Vagina (tissue), 2 donors: ENCODE measurements at places on chromosomes 7 and 10.

GRCh38 chr7:90597563-90598253 lies 1.6 kb downstream of the CDK14 start:
- H3K36me3 ChIP-seq = no peaks in the 10 kb centered on the region
- no peak overlapping the region for H3K27ac ChIP-seq
- no peak for DNase-seq
- H3K27me3 ChIP-seq = no peaks in the 10 kb centered on the region
- peak overlapping the region; percentile 70 for H3K4me3 ChIP-seq

- H3K4me3 ChIP-seq = no peak overlapping the region
- H3K4me1 ChIP-seq = no peaks in the 10 kb centered on the region
- H3K27ac ChIP-seq = no peak overlapping the region
- H3K27me3 ChIP-seq = no peaks in the 10 kb centered on the region
- no peaks in the 10 kb centered on the region for H3K36me3 ChIP-seq
Measured at GRCh38 chr10:50286996-50287803, 35.9 kb upstream of the ASAH2 start.

GRCh38 chr7:65896279-65896870 lies 23.5 kb downstream of the VKORC1L1 start:
- H3K36me3 ChIP-seq = no peaks in the 10 kb centered on the region
- no peaks in the 10 kb centered on the region for H3K27me3 ChIP-seq
- H3K27ac ChIP-seq = no peak overlapping the region
- no peak overlapping the region for H3K4me3 ChIP-seq
- DNase-seq = no peak

- no peak for DNase-seq
- no peak overlapping the region for H3K4me3 ChIP-seq
- no peak overlapping the region for H3K27ac ChIP-seq
- no peaks in the 10 kb centered on the region for H3K27me3 ChIP-seq
Measured at GRCh38 chr10:8121201-8121890, 66.9 kb downstream of the GATA3 start.

- H3K4me3 ChIP-seq = no peak overlapping the region
- no peaks in the 10 kb centered on the region for H3K36me3 ChIP-seq
- no peaks in the 10 kb centered on the region for H3K4me1 ChIP-seq
- no peak overlapping the region for H3K27ac ChIP-seq
- no peaks in the 10 kb centered on the region for H3K27me3 ChIP-seq
Measured at GRCh38 chr10:58618158-58618676, 105.5 kb downstream of the BICC1 start.

- no peak overlapping the region for H3K27ac ChIP-seq
- no peaks in the 10 kb centered on the region for H3K36me3 ChIP-seq
- no peaks in the 10 kb centered on the region for H3K27me3 ChIP-seq
- no peak overlapping the region for H3K4me3 ChIP-seq
- DNase-seq = no peak
Measured at GRCh38 chr7:125090596-125090995, 161.0 kb upstream of the POT1 start.

DNA sequence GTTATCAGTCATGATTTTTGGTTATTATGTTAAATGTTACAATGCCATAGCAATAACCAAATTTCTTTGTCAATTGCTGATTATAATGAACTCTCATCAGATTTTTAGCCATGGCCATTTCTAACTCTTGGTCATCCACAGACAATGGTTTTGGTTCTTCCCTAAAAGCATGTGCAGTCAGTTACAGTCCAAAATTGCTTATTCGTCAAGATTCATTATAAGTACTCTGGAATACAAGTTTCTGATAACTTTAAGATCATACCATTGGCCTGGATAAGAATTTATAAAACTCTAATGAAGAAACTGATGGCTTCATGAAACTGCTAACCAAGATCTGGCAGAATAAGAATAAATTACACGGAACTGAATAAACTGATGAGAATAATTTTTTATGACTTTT lies 50.9 kb downstream of the PDZD8 start:
- no peaks in the 10 kb centered on the region for H3K36me3 ChIP-seq
- DNase-seq = no peak
- no peak overlapping the region for H3K4me3 ChIP-seq
- peaks cover 8% of the 10 kb centered on the region for H3K4me1 ChIP-seq

DNA sequence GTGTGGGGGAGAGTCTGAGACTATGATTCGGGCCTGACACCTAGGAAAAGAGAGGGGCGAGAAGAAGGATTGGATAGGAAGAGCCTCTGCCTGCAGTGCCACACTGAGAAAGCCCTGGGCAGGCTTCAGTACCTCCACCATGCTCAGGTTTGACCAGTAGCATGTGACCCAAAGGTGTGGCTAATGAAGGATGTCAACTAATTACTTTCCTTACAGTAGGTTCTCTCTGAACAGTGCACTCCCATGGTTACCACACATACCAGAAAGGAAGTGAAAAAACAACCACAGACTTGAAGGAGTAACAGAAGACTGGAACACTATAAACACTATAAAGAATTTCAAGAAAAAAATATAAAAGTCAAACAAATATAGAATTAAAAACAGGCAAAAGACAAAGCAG lies 46.2 kb downstream of the SEM1 start:
- no peaks in the 10 kb centered on the region for H3K4me1 ChIP-seq
- H3K4me3 ChIP-seq = no peak overlapping the region
- H3K27me3 ChIP-seq = no peaks in the 10 kb centered on the region
- H3K27ac ChIP-seq = no peak overlapping the region
- H3K36me3 ChIP-seq = no peaks in the 10 kb centered on the region

DNA sequence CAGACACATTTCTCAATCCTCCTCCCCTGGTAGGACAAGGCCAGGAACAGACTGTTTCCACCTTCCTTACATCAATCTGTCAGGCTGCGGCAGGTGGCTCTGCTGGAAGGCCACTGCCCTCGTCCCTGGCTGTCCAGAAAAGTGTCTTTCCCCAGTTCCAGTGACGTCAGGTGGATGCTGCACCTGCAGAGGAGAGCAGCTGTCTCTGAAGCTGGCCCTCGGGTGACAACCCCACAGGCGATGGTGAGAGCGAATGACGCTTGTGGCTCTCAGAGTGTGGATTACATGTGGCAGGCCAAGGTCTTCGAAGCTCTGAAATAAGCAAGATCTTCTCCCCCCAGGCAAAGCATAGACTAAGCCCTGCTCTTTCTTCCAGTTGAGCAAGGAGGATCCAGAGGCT lies 146.9 kb upstream of the RET start:
- peaks cover 12% of the 10 kb centered on the region for H3K4me1 ChIP-seq
- H3K4me3 ChIP-seq = no peak overlapping the region
- DNase-seq = no peak
- H3K36me3 ChIP-seq = no peaks in the 10 kb centered on the region

GRCh38 chr7:69457595-69458504 lies 140.4 kb upstream of the AUTS2 start:
- no peaks in the 10 kb centered on the region for H3K36me3 ChIP-seq
- H3K4me3 ChIP-seq = no peak overlapping the region
- no peak overlapping the region for H3K27ac ChIP-seq
- H3K4me1 ChIP-seq = no peaks in the 10 kb centered on the region
- no peak for DNase-seq

DNA sequence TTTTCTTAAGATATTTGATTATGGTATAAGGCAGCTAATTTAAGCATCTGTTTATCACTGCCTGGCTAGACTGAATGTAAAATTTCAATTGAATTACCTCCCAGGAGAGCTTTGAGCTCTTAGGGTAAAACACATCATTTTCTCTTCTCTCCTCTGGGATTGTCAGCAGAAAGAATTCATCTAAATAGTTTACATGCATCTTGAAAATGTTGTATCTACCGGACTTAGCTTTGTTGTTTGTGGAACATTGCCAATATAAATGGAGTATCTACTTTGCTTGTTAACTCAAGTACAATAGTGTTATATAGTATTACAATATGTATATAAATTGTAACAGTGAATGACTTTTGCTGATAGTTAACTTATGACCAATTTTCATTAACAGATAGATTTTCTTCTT lies 73.3 kb downstream of the TAF3 start:
- H3K27ac ChIP-seq = no peak overlapping the region
- DNase-seq = no peak
- peaks cover 6% of the 10 kb centered on the region for H3K4me1 ChIP-seq
- H3K4me3 ChIP-seq = no peak overlapping the region
- no peaks in the 10 kb centered on the region for H3K27me3 ChIP-seq

DNA sequence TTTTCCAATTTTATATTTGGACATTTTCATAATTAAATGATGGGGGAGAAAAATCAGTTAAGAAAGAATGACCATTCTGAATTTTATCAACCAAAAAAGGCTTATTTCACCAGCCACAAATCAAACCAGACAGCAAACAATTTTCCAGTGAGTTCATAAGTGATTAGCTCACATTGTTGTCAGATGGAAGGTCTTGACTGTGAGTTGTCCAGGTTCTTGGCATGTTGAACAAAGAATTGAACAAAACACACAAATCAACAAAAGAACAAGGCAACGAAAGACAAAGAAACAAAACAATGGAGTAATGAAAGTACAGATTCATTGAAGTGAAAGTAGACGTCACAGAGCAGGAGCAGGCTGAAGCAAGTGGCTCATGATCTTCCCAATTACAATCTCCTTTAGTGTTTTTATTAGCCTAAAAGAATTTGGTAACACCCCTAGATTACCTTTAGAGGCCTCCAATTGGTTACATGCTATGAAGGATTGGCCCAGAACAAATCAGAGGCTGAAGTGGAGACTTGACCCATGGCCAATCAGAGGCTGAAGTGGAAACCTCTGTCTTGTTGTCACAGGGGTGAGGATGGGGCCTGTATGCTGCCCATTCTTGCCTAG lies 248.7 kb downstream of the NEBL start:
- H3K27me3 ChIP-seq = no peaks in the 10 kb centered on the region
- H3K4me1 ChIP-seq = no peaks in the 10 kb centered on the region
- no peak overlapping the region for H3K4me3 ChIP-seq
- H3K27ac ChIP-seq = no peak overlapping the region
- no peaks in the 10 kb centered on the region for H3K36me3 ChIP-seq
- DNase-seq = no peak

GRCh38 chr10:71390461-71390835 lies 6.3 kb upstream of the CDH23 start:
- H3K36me3 ChIP-seq = no peaks in the 10 kb centered on the region
- no peak for DNase-seq
- no peaks in the 10 kb centered on the region for H3K4me1 ChIP-seq
- no peaks in the 10 kb centered on the region for H3K27me3 ChIP-seq
- H3K27ac ChIP-seq = no peak overlapping the region
- no peak overlapping the region for H3K4me3 ChIP-seq

- H3K4me1 ChIP-seq = no peaks in the 10 kb centered on the region
- peaks cover 10% of the 10 kb centered on the region for H3K36me3 ChIP-seq
- no peak overlapping the region for H3K4me3 ChIP-seq
- no peak for DNase-seq
Measured at GRCh38 chr10:128080641-128081040, 45.6 kb downstream of the MKI67 start.

- no peak overlapping the region for H3K27ac ChIP-seq
- no peaks in the 10 kb centered on the region for H3K27me3 ChIP-seq
- H3K4me1 ChIP-seq = peaks cover 10% of the 10 kb centered on the region
- no peak for DNase-seq
- no peak overlapping the region for H3K4me3 ChIP-seq
- no peaks in the 10 kb centered on the region for H3K36me3 ChIP-seq
Measured at GRCh38 chr10:88260329-88261051, 322.6 kb downstream of the RNLS start.

DNA sequence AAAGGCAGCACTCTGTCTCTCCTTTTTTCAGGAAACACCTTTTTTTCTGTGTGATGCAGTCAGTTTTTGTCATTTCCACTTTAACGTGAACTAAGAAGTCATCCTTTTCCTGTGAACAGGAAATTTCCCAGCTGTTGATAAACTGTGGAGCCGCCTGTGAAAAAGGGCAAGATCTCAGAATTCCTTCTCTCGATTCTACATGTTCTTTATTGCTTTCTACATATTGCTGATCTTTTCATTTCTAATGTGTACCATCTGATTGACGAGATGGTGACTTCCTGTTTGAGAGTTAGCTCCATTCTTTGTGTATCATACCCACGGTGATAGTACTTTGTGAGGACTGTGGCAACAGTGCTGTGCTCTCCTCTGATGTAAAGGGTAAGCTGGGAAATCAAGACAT lies 50.4 kb downstream of the ADD3 start:
- H3K27me3 ChIP-seq = no peaks in the 10 kb centered on the region
- peak overlapping the region; percentile 3 for H3K27ac ChIP-seq
- no peak overlapping the region for H3K4me3 ChIP-seq
- DNase-seq = no peak
- H3K36me3 ChIP-seq = no peaks in the 10 kb centered on the region

GRCh38 chr7:138029941-138030340 lies 28.1 kb upstream of the CREB3L2 start:
- DNase-seq = no peak
- no peaks in the 10 kb centered on the region for H3K27me3 ChIP-seq
- no peaks in the 10 kb centered on the region for H3K4me1 ChIP-seq
- H3K27ac ChIP-seq = no peak overlapping the region

DNA sequence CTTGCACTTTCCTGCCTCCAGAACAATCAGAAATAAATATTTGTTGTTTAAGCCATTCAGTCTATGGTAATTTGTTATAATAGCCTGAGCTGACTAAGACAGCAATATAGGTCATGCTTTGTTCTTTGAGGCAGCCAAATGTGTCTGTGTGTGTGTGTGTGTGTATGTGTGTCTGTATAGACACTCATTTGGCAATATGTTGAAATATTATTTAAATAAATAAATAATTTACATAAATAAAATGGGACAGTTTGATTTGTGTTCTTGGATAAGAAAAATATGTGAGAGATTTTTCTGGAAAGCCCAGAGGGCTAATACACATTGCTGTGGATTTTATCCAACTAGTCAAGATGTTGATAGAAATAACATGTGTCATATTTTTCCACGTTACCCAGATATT lies 140.2 kb downstream of the PTN start:
- no peaks in the 10 kb centered on the region for H3K4me1 ChIP-seq
- H3K27me3 ChIP-seq = no peaks in the 10 kb centered on the region
- DNase-seq = no peak
- H3K36me3 ChIP-seq = no peaks in the 10 kb centered on the region
- H3K27ac ChIP-seq = no peak overlapping the region
- H3K4me3 ChIP-seq = no peak overlapping the region

DNA sequence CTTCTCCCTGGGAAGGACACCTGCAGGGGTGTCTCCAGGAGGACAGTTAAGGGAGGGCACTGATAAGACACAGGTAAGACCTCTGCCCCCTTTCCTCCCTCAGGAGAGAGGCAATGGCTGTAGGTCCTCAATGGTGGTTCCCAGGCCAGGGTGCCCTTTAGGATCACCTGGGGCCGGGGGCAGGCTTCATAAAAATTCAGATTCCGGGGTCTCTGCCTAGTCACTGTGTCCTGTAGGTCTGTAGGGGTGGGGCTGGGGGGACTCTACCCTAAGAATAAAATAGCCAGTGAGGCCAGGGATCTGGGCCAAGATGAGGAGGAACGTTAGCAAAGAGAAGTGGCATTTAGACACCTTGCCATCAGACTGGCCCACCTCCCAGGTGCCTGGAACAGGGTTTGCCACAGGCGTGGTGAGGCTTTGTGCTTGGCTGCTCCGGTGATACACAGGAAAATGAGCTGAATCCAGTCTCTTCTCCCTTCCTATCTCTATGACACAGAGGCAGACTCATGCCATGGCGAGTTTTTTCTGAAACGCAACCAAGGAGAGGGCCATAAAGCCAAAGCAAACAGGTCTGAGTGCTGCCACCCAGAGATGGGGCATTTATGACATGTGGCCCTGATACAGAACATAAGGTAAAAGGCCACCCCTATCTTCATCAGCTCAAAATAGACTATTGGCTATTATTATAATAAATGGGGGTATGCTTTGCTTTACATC lies 52.6 kb downstream of the SH3PXD2A start:
- no peaks in the 10 kb centered on the region for H3K27me3 ChIP-seq
- no peak overlapping the region for H3K4me3 ChIP-seq
- H3K4me1 ChIP-seq = no peaks in the 10 kb centered on the region
- H3K36me3 ChIP-seq = no peaks in the 10 kb centered on the region
- no peak for DNase-seq
- no peak overlapping the region for H3K27ac ChIP-seq

GRCh38 chr7:106369352-106369751 lies 84.6 kb upstream of the NAMPT start:
- no peaks in the 10 kb centered on the region for H3K36me3 ChIP-seq
- peak overlapping the region; percentile 5 for H3K27ac ChIP-seq
